ENCODE measurements at places on chromosomes 7 and 10. TPM values are rescaled to one million over a fixed set of nuclear protein-coding genes. Genes with fewer than 3 reads are reported as not detected.

DNA sequence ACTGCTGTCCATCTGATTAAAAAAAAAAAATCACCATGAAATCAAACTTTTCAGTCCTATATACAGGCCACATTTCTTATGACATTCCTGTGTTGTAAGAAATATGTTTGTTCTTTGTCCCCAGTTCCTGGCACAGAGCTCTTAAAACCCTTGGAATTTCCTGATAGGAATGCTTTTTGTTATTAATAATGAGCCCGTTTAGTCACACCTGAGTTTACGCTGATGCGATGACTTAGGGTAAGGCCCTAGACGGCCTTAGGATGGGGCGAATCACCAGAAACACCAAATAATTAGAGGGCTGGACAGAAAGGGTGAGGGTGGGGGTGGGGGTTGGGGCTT lies 17.5 kb downstream of the TSPAN15 start:
- no peak overlapping the region for H3K27ac ChIP-seq
- DNase-seq: no peak
- H3K4me1 ChIP-seq: peaks cover 12% of the 10 kb centered on the region

Gene CPN1
- not detected for total RNA-seq

Gene AGBL3
- total RNA-seq: 2.2 TPM

Gene C10orf53
- not detected for total RNA-seq

Gene OR6V1
- total RNA-seq: not detected

DNA sequence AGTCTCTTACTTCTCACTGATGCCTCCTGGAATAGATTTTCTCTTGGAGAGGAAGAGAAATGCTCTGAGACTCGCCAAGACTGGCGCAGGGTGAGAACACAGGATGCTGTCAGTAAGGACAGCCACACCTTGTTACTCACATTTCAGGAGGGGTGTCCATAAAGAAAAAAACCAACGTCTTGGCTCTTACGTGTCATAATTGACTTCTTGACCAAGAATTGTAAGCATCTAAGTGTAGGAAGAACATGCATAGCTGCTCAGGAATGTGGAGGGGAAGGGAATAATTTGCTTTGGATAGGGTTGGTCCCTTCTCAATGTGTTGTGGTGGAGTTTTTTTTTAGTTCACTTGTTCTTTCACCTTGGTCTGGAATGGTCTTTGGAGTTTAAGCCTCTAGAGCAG lies 43.8 kb upstream of the ZNF438 start:
- H3K4me1 ChIP-seq: peaks cover 44% of the 10 kb centered on the region
- peak overlapping the region; percentile 87 for H3K27ac ChIP-seq

GRCh38 chr10:104054430-104054829 lies 31.2 kb downstream of the COL17A1 start:
- no peaks in the 10 kb centered on the region for H3K27me3 ChIP-seq
- H3K36me3 ChIP-seq: no peaks in the 10 kb centered on the region
- peak; percentile 96 for DNase-seq
- no peak overlapping the region for H3K4me3 ChIP-seq

Gene ST8SIA6
- total RNA-seq: 0.88 TPM

Gene INA
- 0.29 TPM for total RNA-seq

GRCh38 chr7:127478024-127478355 lies 85.5 kb upstream of the ZNF800 start:
- no peaks in the 10 kb centered on the region for H3K4me1 ChIP-seq
- H3K27me3 ChIP-seq: no peaks in the 10 kb centered on the region
- no peak overlapping the region for H3K27ac ChIP-seq
- H3K4me3 ChIP-seq: no peak overlapping the region
- H3K36me3 ChIP-seq: no peaks in the 10 kb centered on the region

Gene GRM3
- not detected for total RNA-seq

- no peak overlapping the region for H3K4me3 ChIP-seq
These were observed 24.7 kb downstream of the LRMDA start for GRCh38 chr10:75456122-75456521.

Gene HGF
- total RNA-seq: 41.3 TPM

DNA sequence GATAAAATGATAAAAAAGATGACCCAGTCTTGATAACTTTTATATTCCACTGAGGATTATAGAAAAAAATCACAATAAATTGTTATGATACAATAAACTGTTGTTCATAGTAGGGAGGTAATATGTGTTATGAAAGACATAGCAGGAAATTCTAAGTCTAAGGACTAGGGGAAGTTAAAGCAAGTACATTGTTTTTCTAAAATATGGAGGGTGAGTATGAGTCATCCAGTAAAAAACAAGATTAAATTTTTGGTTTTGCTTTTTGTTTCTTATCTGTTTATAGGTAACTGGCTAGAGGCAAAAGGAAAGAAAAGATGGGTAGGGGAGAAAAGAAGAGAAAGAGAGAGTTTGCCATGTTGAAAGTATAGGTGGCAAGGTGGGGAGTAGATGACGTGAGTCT lies 188.4 kb downstream of the POLR1F start:
- H3K36me3 ChIP-seq: no peaks in the 10 kb centered on the region
- H3K4me3 ChIP-seq: no peak overlapping the region
- no peak for DNase-seq
- H3K27ac ChIP-seq: no peak overlapping the region
- no peaks in the 10 kb centered on the region for H3K27me3 ChIP-seq
- peaks cover 22% of the 10 kb centered on the region for H3K4me1 ChIP-seq

Gene ATG9B
- not detected for total RNA-seq

GRCh38 chr7:152910545-152911225 lies 151.1 kb downstream of the ACTR3B start:
- DNase-seq: peak; percentile 36
- no peak overlapping the region for H3K4me3 ChIP-seq
- H3K36me3 ChIP-seq: no peaks in the 10 kb centered on the region
- H3K27ac ChIP-seq: no peak overlapping the region
- H3K4me1 ChIP-seq: no peaks in the 10 kb centered on the region

DNA sequence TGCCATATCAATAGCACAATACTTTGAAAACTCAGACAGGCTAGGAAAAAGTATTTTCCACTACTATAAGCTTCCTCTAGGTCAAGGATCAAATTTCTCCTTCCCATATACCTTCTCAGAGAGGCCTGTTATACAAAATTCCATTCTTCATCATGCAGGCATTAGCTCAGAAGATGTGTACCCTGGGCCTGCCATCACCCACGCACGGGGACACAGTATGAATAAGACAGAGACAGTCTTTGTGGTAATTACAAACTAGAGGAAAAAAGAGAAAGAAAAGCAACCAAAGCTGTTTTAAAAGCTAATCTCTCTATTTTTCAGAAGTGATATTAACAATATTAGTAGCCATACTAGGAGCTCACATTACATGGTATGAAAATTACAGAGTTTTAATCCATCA lies 236.8 kb upstream of the AOAH start:
- H3K4me1 ChIP-seq: no peaks in the 10 kb centered on the region
- no peaks in the 10 kb centered on the region for H3K36me3 ChIP-seq
- no peaks in the 10 kb centered on the region for H3K27me3 ChIP-seq
- no peak overlapping the region for H3K4me3 ChIP-seq
- no peak overlapping the region for H3K27ac ChIP-seq

Gene ASAH2
- 0.36 TPM for total RNA-seq

Gene SRRM3
- 0.36 TPM for total RNA-seq

Gene DPP6
- total RNA-seq: not detected

DNA sequence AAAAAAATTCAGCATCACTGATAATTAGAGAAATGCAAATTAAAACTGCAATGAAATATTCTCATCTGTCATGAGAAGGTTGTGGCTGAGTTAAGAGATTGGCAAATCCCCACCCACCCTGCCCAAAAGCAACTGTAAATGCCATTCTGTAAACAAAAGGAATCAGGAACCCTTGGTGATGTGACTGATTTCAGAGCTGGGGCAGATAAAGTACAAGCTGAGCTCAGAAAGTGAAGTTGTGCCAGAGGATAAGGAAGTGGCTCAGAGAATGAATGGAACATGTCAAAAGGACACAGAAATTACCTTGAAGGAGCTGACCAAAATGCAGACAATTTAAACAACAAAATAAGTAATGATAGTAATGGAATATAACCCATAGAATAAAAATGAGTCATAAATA lies 32.7 kb upstream of the ARMS2 start:
- no peak overlapping the region for H3K4me3 ChIP-seq
- H3K27ac ChIP-seq: no peak overlapping the region
- no peak for DNase-seq
- H3K36me3 ChIP-seq: no peaks in the 10 kb centered on the region
- peaks cover 34% of the 10 kb centered on the region for H3K4me1 ChIP-seq

DNA sequence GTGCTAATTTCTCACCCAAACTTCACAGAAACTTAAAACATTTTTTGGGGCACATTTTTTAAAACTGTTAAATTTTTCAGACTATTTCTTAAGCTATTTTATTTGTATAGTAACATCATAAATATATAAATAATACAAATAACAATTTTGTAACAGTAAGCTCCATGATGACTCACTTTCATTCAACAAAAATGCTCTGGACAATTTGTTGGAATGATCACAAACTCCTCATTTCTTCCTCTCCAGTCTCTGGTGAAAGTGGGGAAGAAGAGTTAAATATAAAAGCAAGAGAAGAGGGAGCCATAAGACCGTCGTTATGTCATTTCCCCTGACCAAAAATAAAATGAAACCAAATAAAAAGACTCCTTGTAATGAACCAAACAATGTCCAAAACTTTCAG lies 162.4 kb downstream of the AGMO start:
- H3K27ac ChIP-seq: no peak overlapping the region
- no peaks in the 10 kb centered on the region for H3K27me3 ChIP-seq
- H3K4me3 ChIP-seq: no peak overlapping the region
- no peaks in the 10 kb centered on the region for H3K36me3 ChIP-seq
- DNase-seq: peak; percentile 38

Gene CYP26A1
- not detected for total RNA-seq

- H3K4me3 ChIP-seq: no peak overlapping the region
- peaks cover 21% of the 10 kb centered on the region for H3K4me1 ChIP-seq
- no peaks in the 10 kb centered on the region for H3K36me3 ChIP-seq
- no peak for DNase-seq
- peaks cover 4% of the 10 kb centered on the region for H3K27me3 ChIP-seq
- no peak overlapping the region for H3K27ac ChIP-seq
These were observed 151.0 kb upstream of the FRMD4A start for GRCh38 chr10:14481752-14482151.

Gene TEX36
- total RNA-seq: not detected

Gene OLAH
- not detected for total RNA-seq

DNA sequence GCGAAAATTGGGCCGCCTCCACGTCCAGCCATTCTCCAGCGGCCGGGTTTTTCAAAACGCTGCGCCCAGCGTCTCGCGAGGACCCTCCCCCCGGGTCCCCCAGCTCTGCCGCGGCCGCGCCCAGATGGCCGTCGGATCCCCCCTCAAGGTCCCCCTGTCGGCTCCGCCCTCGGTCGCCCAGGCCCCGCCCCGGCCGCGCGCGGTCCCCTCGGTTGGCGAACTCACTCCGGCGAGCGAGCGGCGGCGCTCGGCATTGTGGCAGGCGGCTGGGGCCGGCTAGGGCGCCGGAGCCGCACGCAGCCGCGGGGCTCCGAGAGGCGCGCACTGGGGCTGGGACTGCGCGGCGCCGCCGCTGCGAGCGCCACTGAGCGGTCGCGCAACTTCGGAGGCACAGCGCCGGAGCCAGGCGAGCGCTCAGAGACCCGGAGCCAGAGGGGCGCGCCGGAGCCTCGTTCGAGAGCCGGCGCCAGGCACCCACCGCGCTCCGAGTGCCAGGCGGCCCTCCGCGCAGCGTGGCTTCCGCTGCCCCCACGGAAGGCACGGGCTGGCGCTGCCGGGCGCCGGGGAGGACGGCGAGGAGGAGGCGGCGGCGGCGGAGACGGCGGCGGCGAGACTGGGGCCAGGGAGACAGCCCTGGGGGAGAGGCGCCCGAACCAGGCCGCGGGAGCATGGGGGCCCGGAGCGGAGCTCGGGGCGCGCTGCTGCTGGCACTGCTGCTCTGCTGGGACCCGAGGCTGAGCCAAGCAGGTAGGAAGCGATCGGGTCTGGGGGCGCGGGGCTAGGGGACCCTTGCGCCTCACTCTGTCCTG lies at the start of gene UNC5B:
UNC5B (plus strand) TSS at position 253 of the 809 bp plus-strand sequence; CDS start at position 669, 416 bp downstream.
- no peaks in the 10 kb centered on the region for H3K36me3 ChIP-seq
- peaks cover 35% of the 10 kb centered on the region for H3K4me1 ChIP-seq
- peak within 1 kb of the TSS; percentile 66 for H3K27ac ChIP-seq
- H3K27me3 ChIP-seq: peaks cover 27% of the 10 kb centered on the region
- H3K4me3 ChIP-seq: peak within 1 kb of the TSS; percentile 90
- DNase-seq: peak; percentile 96

Gene MRC1
- 0.36 TPM for total RNA-seq

DNA sequence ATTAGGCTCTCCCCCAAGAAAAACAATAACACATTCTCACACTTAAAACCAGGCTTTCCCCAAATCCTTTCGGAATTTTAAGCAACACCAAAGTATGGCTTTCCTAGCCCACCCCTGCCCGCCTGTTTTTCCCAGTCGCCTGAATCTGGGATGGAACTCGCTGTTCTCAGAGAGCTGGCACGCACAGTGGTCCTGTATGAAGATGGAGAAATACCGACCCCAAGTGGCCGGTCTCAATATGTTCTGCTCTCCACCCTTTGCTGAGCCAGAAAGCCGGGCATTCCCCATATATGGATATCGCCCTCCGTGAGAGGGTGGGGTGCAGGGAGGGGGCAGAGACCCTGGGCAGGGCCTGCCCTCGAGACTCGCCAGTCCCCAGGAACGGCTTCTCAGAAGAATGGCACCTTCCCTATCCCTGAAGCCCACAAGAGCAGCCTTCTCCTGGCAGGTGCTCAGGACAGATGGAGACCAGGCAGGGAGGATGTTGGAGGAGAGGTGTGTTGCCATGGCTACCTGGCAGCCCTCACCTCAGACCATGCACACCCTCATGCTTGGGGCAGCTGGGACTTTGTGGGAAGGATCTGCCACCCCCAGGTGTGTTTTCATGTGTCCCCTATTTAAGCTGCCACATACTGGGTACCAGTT lies 3.4 kb downstream of the TACR2 start:
- H3K27ac ChIP-seq: no peak overlapping the region
- peaks cover 4% of the 10 kb centered on the region for H3K4me1 ChIP-seq
- no peaks in the 10 kb centered on the region for H3K36me3 ChIP-seq
- H3K4me3 ChIP-seq: no peak overlapping the region

- H3K4me3 ChIP-seq: peak overlapping the region; percentile 77
- H3K4me1 ChIP-seq: peaks cover 8% of the 10 kb centered on the region
- no peak overlapping the region for H3K27ac ChIP-seq
- H3K36me3 ChIP-seq: no peaks in the 10 kb centered on the region
These were observed 1.0 kb downstream of the ADCK2 start for GRCh38 chr7:140673774-140674155.

GRCh38 chr10:29980084-29980483 lies 79.3 kb downstream of the JCAD start:
- DNase-seq: no peak
- no peak overlapping the region for H3K4me3 ChIP-seq
- no peaks in the 10 kb centered on the region for H3K36me3 ChIP-seq
- H3K4me1 ChIP-seq: peaks cover 3% of the 10 kb centered on the region
- H3K27me3 ChIP-seq: peaks cover 7% of the 10 kb centered on the region

Gene ANKRD30A
- total RNA-seq: not detected

Gene ENTPD7
- 35.5 TPM for total RNA-seq

Gene EZH2
- total RNA-seq: 7.6 TPM

Gene CYP3A7
- not detected for total RNA-seq

- no peaks in the 10 kb centered on the region for H3K27me3 ChIP-seq
- no peak overlapping the region for H3K4me3 ChIP-seq
- H3K4me1 ChIP-seq: no peaks in the 10 kb centered on the region
- no peak overlapping the region for H3K27ac ChIP-seq
- DNase-seq: no peak
- H3K36me3 ChIP-seq: no peaks in the 10 kb centered on the region
These were observed 67.2 kb upstream of the POT1 start for GRCh38 chr7:124996778-124997177.

Data from osteoblast (primary cell).